ENCODE measurements at places on chromosomes 4 and X.
A peak's percentile ranks its signal among the peaks of the same experiment; 100 is the strongest.

DNA sequence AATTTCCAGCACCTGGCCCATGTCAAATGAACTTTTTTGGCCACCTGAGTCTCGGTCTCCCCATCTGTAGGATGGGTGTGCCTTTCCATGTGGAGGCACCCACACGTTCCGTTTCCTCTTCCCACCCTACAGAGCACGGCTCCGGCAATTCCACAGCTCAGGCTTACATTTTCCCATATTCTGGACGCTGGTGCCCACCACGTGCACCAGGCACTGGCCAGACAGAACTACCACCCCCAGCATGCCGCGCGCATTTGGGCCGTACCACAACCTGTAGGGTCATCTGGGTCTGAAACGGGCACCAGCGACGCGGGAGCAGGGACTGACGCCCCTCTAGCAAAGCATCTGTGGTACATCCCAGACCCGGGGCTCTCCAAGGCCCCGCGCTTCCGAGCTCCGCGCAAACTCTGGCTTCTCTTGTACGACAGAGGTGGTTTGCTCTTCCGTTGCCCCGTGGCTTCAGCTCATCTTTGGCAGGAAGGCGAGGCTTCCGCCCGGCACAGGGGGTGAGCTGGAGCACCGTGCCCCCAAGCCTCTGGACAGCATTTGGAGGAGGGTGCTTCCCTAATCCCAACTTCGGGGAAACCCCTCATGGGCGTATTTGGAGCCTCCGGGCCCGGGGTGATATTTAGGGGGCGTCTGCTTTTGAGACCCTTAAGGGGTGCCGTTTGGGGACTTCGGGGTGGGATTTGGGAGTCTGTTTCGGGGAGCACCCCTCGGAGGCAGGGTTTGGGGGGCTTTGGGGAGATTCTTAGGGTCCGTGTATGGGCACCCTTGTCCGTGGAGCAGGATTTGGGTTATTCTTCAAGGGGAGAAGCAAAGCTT, 3.0 kb upstream of the UBA1 start:
- DNase-seq = peak; percentile 83

DNA sequence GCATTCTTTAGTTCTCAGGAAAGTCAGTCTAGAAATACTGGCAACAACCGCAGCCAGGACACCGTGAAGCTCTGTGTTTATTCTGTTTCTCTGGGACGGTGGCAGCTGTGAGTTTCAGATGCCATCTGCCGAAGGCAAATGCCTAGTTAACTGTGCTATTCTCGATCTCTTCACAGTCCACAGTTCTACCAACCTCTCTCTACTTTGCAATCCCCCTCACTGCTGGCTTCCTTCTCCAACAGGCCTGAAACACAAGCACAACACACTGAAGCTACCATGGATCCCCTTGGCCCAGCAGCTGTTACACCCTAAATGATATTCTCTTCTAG, 118.8 kb downstream of the ZNF827 start:
- DNase-seq = no peak

GRCh38 chr4:154490583-154491340, 837 bp downstream of the DCHS2 start:
- DNase-seq = no peak

DNA sequence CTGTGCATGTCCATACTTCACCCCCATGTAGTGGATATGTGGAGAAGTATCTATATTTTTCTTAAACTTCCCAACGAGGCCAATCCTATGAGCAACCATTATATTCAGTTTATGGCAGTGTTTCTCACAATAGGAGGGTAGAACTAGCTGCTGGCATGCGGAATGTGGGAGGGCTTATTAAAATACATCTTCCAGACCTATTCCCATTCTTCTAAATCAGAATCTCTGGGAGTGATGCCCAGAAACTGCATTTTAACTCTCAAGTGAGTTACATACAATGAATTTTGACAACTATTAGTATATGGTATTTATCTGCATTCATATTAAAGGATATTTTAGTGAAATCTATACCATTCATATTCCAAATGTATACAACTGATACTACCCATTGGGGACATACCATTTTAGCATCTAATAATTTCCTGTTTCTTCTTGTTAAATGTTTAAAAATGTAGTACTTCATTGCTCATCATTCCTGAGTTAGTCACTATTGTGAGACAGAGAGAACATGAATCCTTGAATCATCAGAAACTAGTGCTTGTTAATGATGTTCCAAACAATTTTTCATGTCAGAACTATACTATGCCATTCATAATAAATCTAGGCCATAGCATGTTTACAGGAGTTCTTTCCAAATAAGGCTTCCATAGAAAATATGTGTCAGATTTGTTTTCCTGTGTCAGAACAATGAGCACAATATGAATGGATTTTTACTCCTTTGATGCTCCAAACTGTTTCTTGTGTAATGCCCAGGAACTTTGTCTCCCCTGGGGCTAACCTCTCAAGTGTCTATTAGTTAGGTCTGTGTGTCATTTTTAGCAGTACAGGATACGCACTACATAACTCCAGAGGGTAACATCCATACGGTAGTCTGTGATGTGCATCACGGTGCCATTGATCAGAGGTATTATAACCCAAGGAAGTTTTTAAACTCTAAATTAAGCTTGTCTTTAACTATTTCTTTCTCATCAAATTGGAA, 198.8 kb upstream of the BMP3 start:
- no peak for DNase-seq

DNA sequence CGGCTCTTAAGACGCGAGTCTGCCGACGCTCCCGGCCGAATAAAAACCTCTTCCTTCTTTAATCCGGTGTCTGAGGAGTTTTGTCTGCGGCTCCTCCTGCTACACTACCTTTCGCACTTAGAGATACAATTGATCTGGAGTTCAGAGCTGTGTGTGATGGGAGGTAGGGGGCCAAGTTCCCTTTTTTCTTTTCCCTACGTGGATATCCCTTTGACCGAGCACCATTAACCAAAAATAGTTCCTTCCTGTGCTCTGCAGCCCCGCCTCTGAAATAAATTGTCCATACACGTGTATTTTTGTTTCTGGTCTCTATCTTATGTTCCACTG, 555 bp upstream of the PGM2 start:
- DNase-seq = no peak

DNA sequence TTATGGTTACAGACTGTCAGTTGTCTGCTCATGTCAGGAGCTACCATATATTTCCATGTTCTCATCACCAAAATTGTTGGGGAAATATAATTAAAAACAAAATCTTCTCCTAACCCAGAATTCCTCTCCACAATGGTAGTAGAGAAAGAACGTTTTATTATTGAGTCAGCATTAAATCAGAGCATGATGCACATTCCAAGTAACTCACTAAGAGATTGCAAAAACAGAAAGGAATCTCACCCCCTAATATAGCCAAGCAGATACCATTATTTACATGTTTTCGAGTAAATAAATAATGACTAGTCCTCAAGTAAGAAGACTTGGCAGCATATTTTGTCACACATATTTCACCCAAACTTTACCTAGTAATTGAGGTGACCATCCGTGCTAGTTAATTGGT, 36.2 kb upstream of the ARHGEF6 start:
- DNase-seq = no peak
